Cerebellar nuclear complex (tissue), 1 donor: ENCODE measurements at places on chromosomes 6 and 20.

DNA sequence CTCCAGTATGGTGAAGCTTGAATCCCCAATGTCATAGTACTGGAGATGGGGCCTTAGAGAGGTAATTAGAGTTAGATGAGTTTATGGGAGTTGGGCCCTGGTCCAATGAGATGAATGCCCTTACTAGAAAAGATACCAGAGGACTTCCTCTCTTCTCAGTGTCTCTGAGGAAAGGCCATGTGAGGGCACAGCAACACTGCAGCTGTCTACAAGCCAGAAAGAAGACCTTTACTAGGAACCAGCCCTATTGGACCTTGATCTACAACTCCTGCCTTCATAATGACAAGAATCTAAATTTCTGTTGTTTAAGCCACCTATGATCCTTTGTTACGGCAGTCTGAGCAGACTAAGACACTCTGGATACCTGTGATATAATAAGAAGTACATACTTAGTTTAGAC, 31.4 kb upstream of the AKAP7 start:
- no peak for DNase-seq

DNA sequence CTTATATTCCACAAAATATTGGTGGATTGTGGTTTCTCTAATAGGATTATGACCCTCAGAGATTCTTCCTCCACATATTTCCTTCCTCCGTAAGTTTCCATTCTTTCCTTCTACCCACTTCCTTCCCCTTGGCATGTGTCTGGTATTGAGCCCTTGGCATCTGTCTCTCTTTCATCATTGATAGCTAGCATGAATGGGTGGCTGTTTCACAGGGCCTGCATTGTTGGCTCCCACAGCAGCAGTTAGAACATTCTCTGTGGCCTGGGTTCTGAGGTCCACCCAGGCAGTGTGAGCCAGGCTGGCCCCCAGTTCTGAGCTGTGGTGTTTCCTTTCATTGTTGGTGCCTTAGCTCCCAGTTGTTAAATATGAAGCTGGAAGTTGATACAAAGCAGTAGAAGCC, 125.3 kb downstream of the ANKS1A start:
- no peak for DNase-seq

- no peak for DNase-seq
Observed at GRCh38 chr20:35902545-35902941, 51.8 kb downstream of the SCAND1 start.

- DNase-seq, result no peak
Observed at GRCh38 chr20:19603376-19603750, 154.7 kb upstream of the RIN2 start.

- no peak for DNase-seq
Observed at GRCh38 chr20:11832397-11832796, 85.3 kb upstream of the BTBD3 start.

- DNase-seq, result no peak
Observed at GRCh38 chr6:70709826-70710225, 42.1 kb downstream of the SMAP1 start.

DNA sequence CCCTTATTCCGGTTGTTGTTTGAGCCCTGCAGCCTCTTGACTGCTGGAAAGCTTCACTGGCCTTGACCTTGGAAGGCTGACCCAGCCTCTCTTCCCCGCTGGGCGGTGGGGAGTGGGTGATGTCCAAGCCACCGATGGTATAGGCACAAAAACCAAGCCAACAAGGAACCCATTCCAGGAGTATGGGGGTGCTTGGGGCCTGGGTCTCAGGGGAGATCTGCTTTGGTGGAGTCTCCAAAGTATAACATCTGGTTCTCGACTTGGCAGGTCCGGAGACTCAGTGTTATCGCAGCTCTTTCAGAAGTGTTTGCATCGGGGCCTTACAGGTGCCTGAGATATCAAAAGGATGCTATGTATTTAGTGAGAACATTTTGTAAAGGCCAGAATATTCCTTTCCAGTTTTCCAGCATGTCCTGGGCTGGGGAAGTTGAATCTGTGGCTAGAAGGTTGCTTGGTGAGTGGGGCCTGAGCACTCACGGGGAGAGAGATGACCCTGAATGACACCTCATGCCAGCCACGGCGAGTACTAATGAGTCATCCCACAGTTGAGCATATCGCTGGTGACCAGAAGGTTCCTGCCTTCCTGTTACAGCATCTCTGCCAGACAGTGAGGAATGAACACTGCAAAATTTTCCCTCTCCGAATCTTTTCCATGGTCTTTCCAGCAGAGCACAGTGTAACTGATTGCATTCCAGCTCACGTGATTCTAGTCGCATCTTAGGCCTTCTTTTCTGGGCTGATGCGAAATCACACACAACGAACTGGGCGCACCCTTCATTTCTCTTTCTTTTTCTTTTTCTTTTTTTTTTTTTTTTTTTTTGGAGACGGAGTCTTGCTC, 133.9 kb downstream of the ZDHHC14 start:
- no peak for DNase-seq

DNA sequence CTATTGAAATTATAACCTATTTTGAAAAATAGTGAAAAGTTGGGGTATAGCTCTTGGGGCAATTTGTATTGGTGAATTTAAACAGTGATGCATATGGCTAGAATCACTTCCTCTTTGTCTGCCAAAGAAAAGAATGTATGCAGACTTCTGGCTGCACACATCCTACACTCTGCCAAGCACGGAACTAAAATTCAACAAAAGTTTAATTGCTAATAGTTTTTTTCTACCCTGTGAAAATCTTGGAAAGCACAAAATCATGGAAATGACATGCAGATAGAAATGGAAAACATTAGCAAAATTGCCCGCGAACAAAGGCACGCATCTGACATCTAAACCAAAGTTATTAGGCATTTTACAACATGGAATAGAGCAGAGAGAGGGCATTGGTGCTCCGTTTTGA, 106.4 kb upstream of the PDE10A start:
- no peak for DNase-seq

DNA sequence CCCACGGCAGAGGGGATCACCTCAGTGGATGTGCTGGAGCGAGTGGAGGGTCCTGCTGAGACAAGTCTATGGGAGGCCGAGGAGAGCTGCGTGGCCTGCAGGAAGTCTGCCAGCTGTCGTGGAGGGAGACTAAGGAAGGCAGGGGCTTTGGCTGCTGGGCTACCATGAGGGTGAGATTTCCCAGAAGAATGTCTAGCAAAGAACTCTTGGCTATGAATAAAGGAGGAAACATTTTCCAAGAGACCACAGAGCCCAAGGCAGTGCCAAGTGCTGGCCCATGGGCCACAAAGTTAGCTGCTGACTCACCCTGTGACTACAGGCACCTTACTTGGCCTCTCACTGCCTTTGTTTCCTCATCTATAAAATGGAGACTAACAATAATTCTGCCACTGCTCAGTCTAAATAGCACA, 73.4 kb downstream of the PRDM1 start:
- DNase-seq, result no peak

GRCh38 chr6:15506066-15506465, 156.8 kb downstream of the DTNBP1 start:
- no peak for DNase-seq

DNA sequence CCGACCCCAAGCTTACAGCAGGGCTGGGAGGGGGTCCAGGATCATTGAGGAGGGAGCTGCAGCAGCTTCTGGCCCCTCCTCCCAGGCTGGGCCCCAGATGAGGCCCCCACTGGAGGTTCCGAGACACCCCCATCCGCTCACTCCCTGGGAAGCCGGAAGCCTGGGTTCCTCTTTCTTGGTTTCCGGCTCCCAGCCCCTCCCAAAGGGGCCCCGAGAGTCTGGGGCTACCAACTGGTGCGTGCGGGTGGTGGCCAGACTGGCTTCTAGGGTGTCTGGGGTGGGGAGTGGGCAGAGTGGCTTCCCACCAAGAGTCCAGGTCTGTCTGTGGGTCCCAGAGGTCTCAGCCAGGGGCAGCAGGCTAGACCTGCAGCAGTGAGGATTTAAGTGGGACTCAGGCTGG, 2.2 kb downstream of the RGS19 start:
- no peak for DNase-seq

- DNase-seq, result no peak
Observed at GRCh38 chr20:13021205-13021970, 12.6 kb downstream of the SPTLC3 start.

DNA sequence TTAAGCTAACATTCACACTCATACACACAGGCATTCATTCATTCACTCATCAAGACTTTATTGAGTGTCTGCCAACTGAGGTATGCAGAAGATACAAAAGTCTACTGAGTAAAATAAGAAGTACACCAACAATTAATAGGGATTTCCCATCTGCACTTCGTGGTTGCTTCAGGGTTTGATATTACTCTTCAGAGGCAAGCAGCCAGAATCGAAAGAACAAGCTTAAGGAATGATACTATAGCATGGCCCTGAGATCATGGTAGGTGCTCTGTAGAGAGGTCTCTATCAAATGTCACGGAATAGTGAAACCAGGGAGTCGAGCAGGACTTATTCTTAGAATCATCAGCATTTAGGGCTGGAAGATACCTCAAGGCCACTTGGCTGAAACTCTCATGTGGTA, 135.4 kb downstream of the NRN1 start:
- no peak for DNase-seq

DNA sequence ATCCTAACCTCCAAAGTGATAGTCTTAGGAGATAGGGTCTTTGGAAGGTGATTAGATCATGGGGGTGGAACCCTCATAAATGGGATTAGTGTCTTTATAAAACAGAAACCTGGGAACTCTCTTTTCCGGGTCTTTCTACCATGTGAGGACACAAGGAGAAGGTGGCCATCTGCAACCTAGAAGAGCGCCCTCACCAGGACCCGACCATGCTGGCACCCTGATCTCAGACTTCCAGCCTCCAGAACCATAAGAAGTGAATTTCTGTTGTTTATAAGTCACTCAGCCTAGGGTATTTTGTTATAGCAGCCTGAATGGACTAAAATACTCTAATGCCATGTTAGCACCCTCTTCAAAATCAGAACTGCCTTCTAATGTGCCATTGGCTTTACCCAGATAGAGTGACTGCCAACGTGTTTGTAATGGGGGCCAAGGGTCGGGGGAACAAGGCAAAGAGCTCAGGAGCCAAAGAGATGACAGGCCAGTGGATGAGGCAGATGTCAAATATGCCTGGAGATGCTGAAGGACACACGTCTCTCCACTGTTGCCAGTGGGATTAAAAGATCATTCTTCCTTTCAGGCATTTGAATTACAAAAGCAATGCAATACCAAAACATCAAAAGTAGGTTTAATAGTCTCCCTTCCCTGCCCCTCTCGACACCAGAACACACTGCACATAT, 21.0 kb downstream of the TUBB2B start:
- no peak for DNase-seq

DNA sequence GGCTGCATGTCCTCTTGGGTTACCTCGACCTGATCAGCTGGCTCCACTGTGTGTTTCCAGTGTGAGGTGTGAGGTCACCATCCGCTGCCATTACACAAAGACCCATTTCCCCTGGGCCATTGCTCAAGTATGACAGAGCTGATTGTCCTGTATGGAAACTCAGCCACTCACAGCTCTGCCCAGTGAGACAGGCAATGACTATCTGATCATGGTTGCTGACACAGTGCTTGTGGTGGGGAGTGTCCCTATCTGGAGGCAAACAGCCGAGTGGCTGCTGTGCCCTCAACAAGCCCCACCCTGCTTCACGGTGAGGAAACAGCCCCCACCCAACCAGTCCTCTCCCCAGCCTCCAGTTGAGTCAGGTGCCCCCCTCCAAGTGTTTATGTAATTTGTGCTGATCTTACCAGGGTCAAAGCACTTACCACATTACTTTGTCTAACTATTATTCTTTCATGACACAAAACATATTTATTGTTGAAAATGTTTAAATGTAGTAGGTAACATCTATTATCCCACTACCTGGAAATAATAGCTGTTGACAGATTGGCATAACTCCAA, 11.7 kb upstream of the MAPK13 start:
- no peak for DNase-seq

DNA sequence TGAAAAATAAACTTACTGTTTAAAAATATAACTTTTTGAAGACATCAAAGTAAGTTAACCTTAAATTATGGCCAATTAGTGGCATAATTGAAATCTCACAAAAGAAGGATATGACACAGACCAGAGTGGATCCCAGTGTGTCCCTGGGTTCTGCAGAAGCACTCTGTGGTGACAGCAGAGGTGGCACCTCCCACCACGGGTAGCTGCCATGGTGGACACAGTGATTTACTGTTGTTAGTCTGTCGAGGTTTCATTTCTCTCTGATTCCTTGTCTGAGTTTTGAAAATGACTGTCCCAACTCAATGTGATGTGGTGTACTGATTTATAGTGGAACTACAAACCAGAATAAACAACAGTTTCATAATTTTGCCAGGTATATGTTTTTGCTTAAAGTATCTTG, 76.5 kb downstream of the TULP4 start:
- no peak for DNase-seq

- no peak for DNase-seq
Observed at GRCh38 chr20:62404112-62404665, 2.9 kb downstream of the CABLES2 start.

GRCh38 chr6:14354919-14355572, 237.5 kb downstream of the CD83 start:
- no peak for DNase-seq

DNA sequence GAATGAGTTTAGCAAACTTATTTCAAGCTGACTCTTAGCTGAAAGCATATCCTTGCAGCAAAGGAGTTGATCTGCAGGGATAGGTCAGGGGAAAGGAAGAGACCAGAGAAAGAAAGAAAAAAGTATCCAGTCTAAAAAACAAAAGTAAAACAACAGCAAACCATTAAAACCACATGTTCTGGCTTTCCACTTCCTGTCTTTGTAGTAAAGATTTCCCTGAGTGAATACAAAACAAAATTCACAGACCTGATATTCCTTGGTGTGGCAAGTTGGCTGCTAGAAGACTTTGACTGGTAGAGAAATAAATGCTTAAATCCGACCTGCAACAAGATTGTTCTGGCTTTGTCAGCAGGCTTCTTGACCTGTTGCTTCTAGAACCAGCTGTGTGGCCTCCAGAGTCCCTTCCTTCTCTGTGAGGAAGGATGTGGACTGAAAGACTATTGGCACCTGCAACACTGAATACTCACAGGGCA, 23.4 kb upstream of the MCM3 start:
- no peak for DNase-seq

GRCh38 chr6:138970856-138971425, 17.1 kb downstream of the REPS1 start:
- DNase-seq, result no peak

DNA sequence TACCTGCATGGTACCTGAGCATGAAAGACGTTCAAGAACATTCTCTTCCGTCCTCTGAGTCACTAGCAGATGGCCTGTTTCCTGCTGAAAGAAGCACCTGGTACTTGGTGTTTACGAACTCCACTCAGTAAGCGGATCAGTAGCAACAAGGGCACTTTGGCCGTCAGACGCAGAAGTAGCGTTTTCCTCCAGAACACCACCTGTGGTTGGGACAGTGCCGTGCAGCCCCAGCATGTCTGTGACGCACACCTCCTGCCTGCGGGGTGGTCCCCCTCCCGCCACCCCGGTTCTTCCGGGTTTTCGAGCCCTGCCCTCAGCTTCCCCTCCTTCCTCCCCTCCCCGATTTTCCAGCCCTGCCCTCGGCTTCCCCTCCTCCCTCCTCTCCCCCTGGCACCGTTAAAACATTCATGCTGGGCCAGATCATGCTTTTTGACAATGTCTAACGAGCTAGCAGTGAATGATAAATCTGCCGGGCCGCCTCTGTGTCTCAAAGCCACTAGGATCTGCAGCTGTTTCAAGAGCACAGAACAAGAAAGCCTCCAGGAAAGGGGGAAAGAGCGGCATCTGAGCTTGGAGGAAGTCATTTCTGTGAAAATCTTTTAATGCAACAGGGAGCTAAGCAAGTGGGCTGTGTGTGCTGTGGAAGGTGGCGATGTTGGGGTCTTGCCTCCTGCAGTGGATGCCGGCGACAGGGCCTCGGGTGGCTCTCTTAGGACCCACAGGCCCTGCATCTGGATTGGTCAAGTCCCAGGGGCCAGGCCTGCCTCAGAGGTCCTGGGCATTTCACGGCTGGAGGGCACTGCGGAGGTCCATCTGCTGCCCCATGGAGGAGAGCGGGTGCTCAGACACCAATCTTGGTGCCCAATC, 207.9 kb downstream of the ERMARD start:
- DNase-seq, result no peak
